Mesothelial cell of epicardium (in vitro differentiated cells): ENCODE measurements at places on chromosomes 4 and X. TPM values are rescaled to one million over a fixed set of nuclear protein-coding genes. Genes with fewer than 3 reads are reported as not detected.
A peak's percentile ranks its signal among the peaks of the same experiment; 100 is the strongest.

NWD2 gene
- total RNA-seq: 0.02 TPM in 2 of 3 replicates, not detected in the other

TRIM61 gene
- total RNA-seq: 1.6 to 2.4 TPM (median 2.2 TPM) in 3 replicates

PORCN gene
- total RNA-seq: 9.7 to 11.0 TPM (median 10.1 TPM) in 3 replicates

MTHFD2L gene
- 19.2 to 21.1 TPM (median 20.9 TPM) in 3 replicates for total RNA-seq

SSX4B gene
- not detected in 3 replicates for total RNA-seq

CABS1 gene
- total RNA-seq: 0.69 to 1.2 TPM (median 1.1 TPM) in 3 replicates

ZBTB49 gene
- 8.4 to 9.5 TPM (median 8.6 TPM) in 3 replicates for total RNA-seq

KLHL4 gene
- total RNA-seq: 4.9 to 5.2 TPM (median 5.0 TPM) in 3 replicates

RAB33A gene
- total RNA-seq: 4.2 to 4.6 TPM (median 4.3 TPM) in 3 replicates

BMP3 gene
- total RNA-seq: 0.07 TPM in 2 of 3 replicates, not detected in the other

SOD3 gene
- 5.7 to 6.5 TPM (median 5.8 TPM) in 3 replicates for total RNA-seq

GRCh38 chr4:17763416-17763815, 18.0 kb downstream of the FAM184B start:
- no peak overlapping the region for H3K4me3 ChIP-seq
- no peak for DNase-seq
- H3K27me3 ChIP-seq: peaks cover 17% of the 10 kb centered on the region
- no peaks in the 10 kb centered on the region for H3K36me3 ChIP-seq

GRCh38 chr4:141511055-141511454, 125.3 kb upstream of the IL15 start:
- no peaks in the 10 kb centered on the region for H3K4me1 ChIP-seq
- DNase-seq: no peak
- H3K36me3 ChIP-seq: peaks cover 2% of the 10 kb centered on the region
- no peak overlapping the region for H3K27ac ChIP-seq
- no peak overlapping the region for H3K4me3 ChIP-seq

DNA sequence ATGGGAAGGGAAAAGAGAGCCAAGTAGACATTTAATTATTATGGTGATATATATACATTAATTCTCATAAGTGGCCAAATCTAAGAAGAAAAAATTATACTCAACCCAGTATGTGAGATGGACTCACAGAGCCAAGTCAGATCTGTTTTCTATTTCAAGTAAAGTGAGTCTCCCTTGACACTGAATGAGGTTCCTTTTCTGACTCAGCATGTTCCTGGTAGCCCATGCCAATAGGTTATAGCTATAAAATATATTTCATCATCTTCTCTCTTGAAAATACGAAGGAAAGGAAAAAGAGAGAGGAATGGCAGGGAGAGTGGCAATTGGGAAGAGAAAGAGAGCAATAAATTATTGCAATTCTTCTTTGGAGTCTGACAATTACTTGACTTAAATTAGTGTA, 68.8 kb upstream of the GRIA2 start:
- no peak overlapping the region for H3K27ac ChIP-seq
- H3K27me3 ChIP-seq: no peaks in the 10 kb centered on the region
- DNase-seq: no peak
- H3K4me3 ChIP-seq: no peak overlapping the region
- no peaks in the 10 kb centered on the region for H3K4me1 ChIP-seq
- H3K36me3 ChIP-seq: peaks cover 34% of the 10 kb centered on the region

GRCh38 chr4:184843984-184844554, 18.3 kb upstream of the ACSL1 start:
- H3K27me3 ChIP-seq: peaks cover 31% of the 10 kb centered on the region
- H3K4me1 ChIP-seq: peaks cover 7% of the 10 kb centered on the region
- no peak overlapping the region for H3K27ac ChIP-seq
- H3K4me3 ChIP-seq: no peak overlapping the region
- DNase-seq: no peak

DNA sequence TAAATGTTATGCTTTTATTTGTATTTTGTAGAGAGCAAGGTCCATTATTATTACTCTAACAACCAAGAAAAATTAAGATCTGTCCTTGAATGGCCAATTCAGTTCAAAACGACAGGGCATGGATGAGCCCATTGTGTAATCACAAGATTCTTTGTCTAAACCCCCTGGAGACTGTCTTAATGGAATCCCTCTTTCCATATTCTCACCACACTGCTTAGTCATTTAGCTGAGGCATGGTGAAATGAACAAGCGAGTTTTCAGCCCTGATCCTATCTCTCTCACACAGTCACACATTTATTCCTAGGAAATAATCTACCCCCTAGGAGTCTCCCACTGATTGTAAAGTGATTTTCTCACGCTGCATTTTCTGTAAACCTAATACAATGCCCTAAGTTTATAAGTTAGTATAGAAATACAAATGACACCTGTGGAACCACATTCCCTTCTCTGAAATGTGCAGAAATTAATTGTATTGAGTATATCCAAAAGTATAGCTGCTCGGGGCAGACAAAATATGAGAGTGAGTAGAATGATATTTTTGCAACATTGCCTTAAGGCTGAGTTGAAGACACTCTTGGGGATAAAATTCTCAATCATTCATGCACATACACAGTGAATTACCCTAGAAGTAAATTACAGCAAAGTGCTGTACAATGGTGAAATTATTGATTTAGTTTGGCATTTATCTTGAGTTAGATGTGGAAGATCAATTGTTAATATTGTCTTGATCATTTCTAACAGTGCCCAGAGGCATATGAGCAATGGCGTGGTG, 119.7 kb upstream of the PCDH7 start:
- H3K27ac ChIP-seq: no peak overlapping the region
- H3K36me3 ChIP-seq: no peaks in the 10 kb centered on the region
- DNase-seq: no peak
- no peaks in the 10 kb centered on the region for H3K4me1 ChIP-seq

DNA sequence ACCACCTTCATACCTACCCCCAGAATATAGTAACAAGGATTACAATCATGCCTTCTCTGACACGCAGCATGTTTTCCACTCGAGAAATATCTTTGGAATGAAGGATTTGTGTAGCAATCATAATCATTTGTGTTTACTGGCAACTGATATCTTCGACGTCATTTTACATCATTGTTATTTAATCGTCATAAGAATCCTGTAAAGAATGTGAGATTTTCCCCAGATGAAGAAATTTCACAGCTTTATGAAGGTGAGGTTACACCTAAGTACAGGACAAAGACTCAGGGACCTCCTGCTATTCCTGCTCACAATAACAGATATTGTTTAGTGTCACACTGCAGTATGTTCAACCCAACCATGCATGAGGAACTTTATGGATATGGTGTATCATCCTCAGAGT, 198.2 kb upstream of the LDB2 start:
- H3K4me1 ChIP-seq: peaks cover 7% of the 10 kb centered on the region
- H3K36me3 ChIP-seq: no peaks in the 10 kb centered on the region
- DNase-seq: no peak
- no peaks in the 10 kb centered on the region for H3K27me3 ChIP-seq
- no peak overlapping the region for H3K27ac ChIP-seq
- no peak overlapping the region for H3K4me3 ChIP-seq

DNA sequence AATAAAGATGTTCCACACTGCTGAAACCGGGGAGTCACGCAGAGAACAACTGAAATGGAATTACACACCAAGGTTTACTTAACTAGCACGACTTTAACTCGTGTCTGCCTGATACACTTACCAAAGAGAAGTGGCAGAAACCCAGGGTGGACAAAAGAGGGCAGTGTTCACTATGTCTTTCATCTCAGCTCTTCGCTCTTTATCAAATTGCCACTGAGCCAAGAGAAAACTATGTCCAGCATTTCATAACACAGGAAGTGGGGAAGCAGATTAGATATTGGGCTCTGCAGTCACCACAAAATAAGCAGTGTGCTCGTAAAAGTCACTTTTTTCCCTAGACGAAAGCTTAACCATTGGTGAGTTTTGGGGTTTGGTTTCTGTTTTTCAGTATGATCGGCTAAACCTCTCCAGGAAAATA, 155.7 kb downstream of the CHIC2 start:
- H3K27ac ChIP-seq: peak overlapping the region; percentile 68
- H3K36me3 ChIP-seq: no peaks in the 10 kb centered on the region
- peaks cover 42% of the 10 kb centered on the region for H3K4me1 ChIP-seq
- peaks cover 31% of the 10 kb centered on the region for H3K27me3 ChIP-seq
- no peak for DNase-seq

DNA sequence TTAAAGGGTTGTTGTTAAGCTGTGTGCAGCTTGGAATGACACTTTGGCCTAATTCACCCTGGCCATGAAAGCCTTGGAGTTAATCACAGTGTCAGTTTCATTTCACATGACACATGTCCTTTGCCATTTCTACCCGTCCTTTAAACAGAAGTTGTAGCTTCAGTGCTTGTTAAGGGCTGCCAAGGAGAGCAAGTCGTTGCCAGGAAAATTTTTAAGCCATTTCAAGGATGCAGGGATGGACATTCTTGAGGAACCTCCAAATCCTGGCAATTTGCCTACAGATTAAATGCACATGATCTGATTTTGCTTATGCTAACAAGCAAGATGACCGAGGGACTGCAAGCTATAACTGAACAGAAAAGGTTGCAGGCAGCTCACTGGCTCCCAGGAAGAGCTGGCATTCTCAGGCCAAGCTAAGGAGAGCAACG, 40.5 kb downstream of the SETD7 start:
- no peaks in the 10 kb centered on the region for H3K27me3 ChIP-seq
- H3K4me1 ChIP-seq: peaks cover 5% of the 10 kb centered on the region
- H3K27ac ChIP-seq: no peak overlapping the region

DNA sequence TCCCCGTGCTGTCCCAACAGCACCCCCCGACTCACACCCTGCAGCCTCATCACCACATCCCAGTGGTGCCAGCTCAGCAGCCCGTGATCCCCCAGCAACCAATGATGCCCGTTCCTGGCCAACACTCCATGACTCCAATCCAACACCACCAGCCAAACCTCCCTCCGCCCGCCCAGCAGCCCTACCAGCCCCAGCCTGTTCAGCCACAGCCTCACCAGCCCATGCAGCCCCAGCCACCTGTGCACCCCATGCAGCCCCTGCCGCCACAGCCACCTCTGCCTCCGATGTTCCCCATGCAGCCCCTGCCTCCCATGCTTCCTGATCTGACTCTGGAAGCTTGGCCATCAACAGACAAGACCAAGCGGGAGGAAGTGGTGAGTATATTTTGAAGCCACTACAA, 5.4 kb downstream of the AMELX start:
- H3K36me3 ChIP-seq: no peaks in the 10 kb centered on the region
- no peak for DNase-seq
- H3K4me1 ChIP-seq: no peaks in the 10 kb centered on the region
- no peaks in the 10 kb centered on the region for H3K27me3 ChIP-seq
- no peak overlapping the region for H3K27ac ChIP-seq
- no peak overlapping the region for H3K4me3 ChIP-seq

- no peak overlapping the region for H3K4me3 ChIP-seq
- H3K4me1 ChIP-seq: peaks cover 9% of the 10 kb centered on the region
- DNase-seq: peak; percentile 73
- H3K27ac ChIP-seq: peak overlapping the region; percentile 82
- peaks cover 30% of the 10 kb centered on the region for H3K36me3 ChIP-seq
- no peaks in the 10 kb centered on the region for H3K27me3 ChIP-seq
Measured at GRCh38 chr4:1899149-1900086, 28.2 kb downstream of the NSD2 start.

DNA sequence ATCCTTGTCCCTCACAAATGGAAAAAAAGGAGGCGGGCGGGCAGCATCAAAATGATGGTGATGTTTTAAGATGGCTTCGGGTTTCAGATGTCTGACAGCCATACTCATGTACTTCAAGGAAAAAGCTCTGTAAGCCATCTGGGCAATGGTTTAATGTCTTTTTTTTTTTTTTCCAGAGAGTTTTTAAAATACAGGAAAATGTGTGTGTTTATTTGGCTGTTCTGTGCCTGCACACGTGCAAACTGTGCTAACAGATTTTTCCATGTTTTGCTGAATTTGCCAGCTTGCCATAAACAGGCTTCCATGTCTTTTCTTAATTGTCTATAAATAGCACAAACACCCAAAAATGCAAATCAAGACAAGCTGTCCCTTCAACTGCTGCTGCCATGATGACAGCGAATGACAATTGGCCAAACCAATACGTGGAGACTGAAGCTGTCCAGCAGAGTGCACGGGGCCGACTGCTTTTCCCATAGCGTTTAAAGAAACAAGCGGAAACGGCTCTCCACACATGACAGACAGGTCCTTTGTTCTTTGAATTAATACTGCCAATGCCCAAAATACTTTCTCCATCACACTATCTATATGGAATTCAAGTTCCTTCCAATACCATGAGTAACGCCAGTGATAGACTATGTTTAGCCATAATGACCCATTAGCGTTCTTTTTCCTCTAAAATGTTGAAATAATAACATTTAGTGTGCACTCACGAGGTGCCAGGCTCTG, 35.7 kb downstream of the AFAP1 start:
- DNase-seq: no peak
- H3K27me3 ChIP-seq: no peaks in the 10 kb centered on the region
- H3K27ac ChIP-seq: peak overlapping the region; percentile 98
- H3K4me1 ChIP-seq: peaks cover 79% of the 10 kb centered on the region
- no peak overlapping the region for H3K4me3 ChIP-seq
- H3K36me3 ChIP-seq: no peaks in the 10 kb centered on the region

- peaks cover 4% of the 10 kb centered on the region for H3K36me3 ChIP-seq
- H3K4me1 ChIP-seq: no peaks in the 10 kb centered on the region
- H3K4me3 ChIP-seq: no peak overlapping the region
- no peak for DNase-seq
Measured at GRCh38 chrX:30864383-30864785, 24.7 kb downstream of the TAB3 start.

GRCh38 chr4:112938461-112939058, 110.9 kb upstream of the ANK2 start:
- no peak overlapping the region for H3K27ac ChIP-seq
- H3K36me3 ChIP-seq: no peaks in the 10 kb centered on the region
- H3K4me1 ChIP-seq: peaks cover 14% of the 10 kb centered on the region

DNA sequence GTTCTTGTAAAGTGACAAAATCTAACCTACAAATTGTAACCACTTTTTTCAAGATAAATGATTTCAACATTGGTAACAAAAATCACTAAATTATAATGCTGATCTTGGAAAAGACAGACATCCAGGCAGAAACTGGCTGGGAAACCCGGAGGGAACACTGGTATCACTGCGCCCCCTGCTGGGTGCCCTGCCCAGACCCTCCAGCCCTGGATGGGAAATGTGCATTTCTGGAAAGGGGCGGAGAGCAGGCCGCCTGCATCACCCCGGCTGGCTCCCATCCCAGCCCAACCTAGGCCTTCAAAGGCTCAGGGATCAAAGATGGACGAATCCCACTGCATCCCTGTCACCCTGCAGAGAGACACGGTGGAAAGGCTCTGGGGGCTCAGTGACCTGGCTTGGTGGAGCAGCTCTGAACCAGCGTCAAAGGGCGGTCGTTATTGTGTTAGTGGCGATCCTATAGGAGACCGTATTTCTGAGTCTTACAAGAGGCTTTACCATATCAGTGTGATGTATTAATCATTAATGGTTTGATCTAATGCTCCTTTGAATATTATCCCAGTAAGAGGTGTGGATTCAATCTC, 37.3 kb downstream of the ACOX3 start:
- no peak overlapping the region for H3K4me3 ChIP-seq
- peaks cover 8% of the 10 kb centered on the region for H3K4me1 ChIP-seq
- H3K27me3 ChIP-seq: no peaks in the 10 kb centered on the region
- H3K36me3 ChIP-seq: peaks cover 44% of the 10 kb centered on the region
- H3K27ac ChIP-seq: peak overlapping the region; percentile 86

DNA sequence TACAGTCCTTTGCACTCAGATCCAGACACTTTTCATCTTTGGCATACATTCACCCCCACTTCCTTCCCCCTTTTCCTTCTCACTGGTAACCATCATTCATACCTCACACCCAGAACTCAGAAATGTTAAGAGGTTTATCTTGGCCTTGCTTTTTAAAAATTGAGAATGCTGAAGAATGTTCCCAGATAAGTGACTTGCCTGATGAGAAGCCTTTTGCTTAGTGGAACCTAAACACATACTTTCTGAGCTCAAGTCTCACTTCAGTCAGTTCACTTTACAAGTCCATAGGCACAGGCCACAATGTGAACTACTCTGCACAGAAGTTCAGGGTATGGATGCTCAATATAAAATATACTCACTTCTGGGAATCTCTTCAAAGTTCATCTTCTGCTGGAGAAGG, 129.4 kb downstream of the GRIA3 start:
- no peak overlapping the region for H3K4me3 ChIP-seq
- no peaks in the 10 kb centered on the region for H3K4me1 ChIP-seq
- H3K27me3 ChIP-seq: no peaks in the 10 kb centered on the region
- H3K36me3 ChIP-seq: no peaks in the 10 kb centered on the region
- no peak overlapping the region for H3K27ac ChIP-seq
- DNase-seq: no peak
